ENCODE measurements at places on chromosomes 3 and 15. TPM values are rescaled to one million over a fixed set of nuclear protein-coding genes. Genes with fewer than 3 reads are reported as not detected.

The SEMA3G gene
- total RNA-seq: 0.59 TPM

The TXNRD3 gene
- 1.8 TPM for total RNA-seq

The LACTB gene
- 20.1 TPM for total RNA-seq

The COL6A5 gene
- not detected for total RNA-seq

The ZBTB20 gene
- 27.5 TPM for total RNA-seq

The SERPINI2 gene
- total RNA-seq: not detected

The DYNLT2B gene
- 14.8 TPM for total RNA-seq

The RPP25 gene
- 2.3 TPM for total RNA-seq

The MEGF11 gene
- 2.6 TPM for total RNA-seq

The VWA5B2 gene
- 56.5 TPM for total RNA-seq

The DISP2 gene
- 44.3 TPM for total RNA-seq

The HGD gene
- not detected for total RNA-seq

The UPK1B gene
- total RNA-seq: not detected

The CPNE9 gene
- total RNA-seq: 54.6 TPM

The CSPG4 gene
- total RNA-seq: 1.1 TPM
